NCI-H524 treated with DMSO at 0.1 percent for 48 hours (cell line): ENCODE measurements at places on chromosomes 3 and 15.

DNA sequence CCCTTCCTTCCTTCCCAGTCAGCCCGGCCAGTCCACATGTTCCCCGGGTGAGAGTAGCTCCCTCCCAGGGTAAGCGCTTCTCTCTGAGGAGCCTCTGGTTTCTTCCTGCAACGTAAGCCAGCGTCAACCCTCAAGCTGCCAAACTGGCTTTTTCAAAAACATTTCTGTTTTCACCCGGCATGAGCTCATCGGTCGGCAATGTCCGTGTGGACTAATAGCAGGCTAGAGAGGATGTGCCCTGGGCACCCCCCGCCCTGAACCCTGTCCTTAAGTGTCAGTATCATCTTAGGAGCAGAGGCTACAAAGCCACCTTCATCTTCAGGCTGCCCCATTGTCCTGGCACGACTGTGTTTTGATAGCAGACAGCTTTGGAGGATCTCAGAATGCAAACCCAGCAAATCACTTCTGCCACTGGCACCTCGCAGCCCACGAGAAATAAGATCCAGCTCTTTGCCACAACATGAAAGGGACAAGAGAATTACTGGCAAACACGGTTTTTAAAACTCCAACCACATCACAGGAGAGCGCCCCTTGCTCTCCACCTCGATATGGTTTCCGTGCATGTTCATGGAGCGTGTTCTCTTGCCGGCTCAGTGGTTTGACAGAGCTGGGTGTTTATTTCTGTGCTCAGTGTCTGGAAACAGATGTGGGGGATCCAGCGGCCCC lies 9.9 kb downstream of the ALDH1A3 start:
- DNase-seq: no peak

GRCh38 chr3:49553692-49554632 lies at the start of gene BSN:
TSS of gene BSN (plus strand) at chr3:49554477. CDS start at chr3:49554603, 126 bp downstream.
- DNase-seq: peak; percentile 56

GRCh38 chr3:129033633-129034321 lies 26.8 kb upstream of the GP9 start:
- no peak for DNase-seq

- no peak for DNase-seq
Observed at GRCh38 chr3:140319739-140320138, 358.1 kb upstream of the TRIM42 start.

- DNase-seq: no peak
Observed at GRCh38 chr15:44971036-44971435, 14.5 kb downstream of the TERB2 start.

GRCh38 chr3:196883361-196883760 lies 15.6 kb downstream of the SENP5 start:
- DNase-seq: no peak

GRCh38 chr3:149400645-149401044 lies 23.2 kb upstream of the TM4SF1 start:
- DNase-seq: no peak

- DNase-seq: no peak
Observed at GRCh38 chr3:177169936-177170722, 27.2 kb downstream of the TBL1XR1 start.

- no peak for DNase-seq
Observed at GRCh38 chr3:53171064-53171418, 10.0 kb downstream of the PRKCD start.

DNA sequence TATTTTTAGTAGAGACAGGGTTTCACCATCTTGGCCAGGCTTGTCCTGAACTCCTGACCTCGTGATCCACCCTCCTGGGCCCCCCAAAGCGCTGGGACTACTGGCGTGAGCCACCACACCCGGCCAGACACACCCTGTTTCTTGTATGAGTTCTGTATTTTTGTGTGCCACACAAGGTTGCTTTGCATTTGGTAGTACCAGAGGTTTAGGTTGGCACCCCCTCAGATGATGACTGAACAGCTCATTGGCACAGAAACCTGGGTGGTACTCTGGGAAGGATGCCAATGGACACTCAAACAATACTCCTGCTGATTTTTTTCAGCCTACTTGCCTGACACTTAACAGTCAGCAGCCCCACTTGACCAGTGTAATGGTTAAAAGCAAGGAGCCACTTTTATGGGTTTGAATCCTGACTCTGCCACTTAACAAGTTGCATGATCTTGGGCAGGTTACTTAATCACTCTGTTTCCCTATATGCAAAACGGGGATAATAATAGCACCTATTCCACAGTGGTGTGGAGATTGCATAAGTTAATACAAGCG lies 39.2 kb upstream of the BCL2A1 start:
- no peak for DNase-seq

GRCh38 chr3:122931636-122932035 lies 95.9 kb downstream of the SEMA5B start:
- DNase-seq: no peak

DNA sequence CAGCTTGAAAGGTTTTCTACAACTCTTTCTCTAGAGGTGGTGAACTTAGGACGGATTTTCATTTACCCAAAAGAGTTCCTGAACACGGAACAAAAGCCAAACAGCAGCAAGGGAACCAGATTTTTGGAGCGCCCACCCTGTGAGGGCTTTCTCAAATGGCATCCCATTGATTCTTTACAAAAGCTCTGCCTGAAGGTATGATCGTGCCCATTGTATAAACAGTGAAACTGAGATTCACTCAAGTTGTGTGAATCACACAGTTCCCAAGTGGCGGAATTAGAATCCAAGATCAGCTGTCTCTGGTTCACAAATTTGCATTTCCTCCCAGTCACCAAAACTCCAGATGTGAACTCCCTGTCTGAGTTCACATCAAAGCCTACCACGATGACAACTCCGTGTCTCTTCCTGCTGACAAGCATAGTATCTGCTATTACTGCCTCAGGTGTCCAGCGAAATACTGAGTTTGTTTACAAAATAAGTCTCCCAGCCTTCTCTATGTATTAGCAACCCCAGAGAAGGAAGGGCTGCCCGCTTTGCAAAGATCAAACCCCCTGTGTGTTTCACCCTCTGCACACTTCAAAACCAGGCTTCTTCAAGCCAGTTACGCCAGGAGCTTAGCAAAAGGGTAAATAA lies 235.9 kb upstream of the ST8SIA2 start:
- no peak for DNase-seq

- DNase-seq: no peak
Observed at GRCh38 chr15:82680200-82681102, 29.2 kb downstream of the AP3B2 start.

- no peak for DNase-seq
Observed at GRCh38 chr15:75081150-75081549, 57.8 kb downstream of the PPCDC start.

DNA sequence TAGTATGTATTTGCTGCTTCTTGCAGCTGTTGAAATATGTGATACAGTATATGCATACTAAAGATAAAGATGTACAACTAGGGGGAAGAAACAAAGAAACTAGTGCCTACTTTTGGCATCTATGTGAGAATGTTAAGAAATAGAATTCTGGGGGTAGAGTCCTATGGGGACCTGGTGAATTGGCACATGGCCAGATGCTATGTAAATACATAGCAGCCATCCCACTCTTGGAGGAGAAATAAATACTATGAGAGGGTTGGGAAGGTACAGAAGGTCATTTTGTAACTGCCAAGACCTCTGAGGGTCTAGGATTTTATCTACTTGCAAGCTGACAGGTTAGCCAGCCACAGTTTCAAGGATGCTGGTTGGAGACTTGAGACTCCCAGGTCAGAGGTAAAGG lies 298.3 kb upstream of the TBL1XR1 start:
- DNase-seq: no peak

GRCh38 chr15:89822951-89823711 lies 8.5 kb upstream of the ANPEP start:
- DNase-seq: no peak

DNA sequence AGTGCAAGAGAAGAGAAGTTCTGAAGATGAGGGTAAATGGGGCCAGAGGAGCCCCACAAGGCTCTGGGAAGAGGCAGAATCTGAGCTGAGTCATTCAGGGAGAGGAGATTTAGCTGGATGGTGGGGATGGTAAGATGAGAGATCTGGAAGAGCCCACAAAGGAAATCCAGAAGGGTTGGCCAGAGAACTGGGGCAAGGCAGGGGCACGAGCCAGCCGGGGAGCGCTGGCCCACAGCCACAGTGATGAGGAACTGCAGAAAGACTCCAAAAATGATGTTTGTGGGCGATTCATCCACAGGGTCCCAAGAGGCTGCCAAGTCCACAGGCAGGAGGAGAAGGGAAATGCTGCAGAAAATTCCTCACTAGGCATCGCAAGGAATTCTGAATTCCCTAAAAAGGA lies 75.9 kb upstream of the ATP2B2 start:
- no peak for DNase-seq

- no peak for DNase-seq
Observed at GRCh38 chr15:47908486-47908885, 191.2 kb downstream of the SEMA6D start.

- DNase-seq: peak; percentile 66
Observed at GRCh38 chr3:128011140-128011539, 41.1 kb upstream of the SEC61A1 start.

- DNase-seq: no peak
Observed at GRCh38 chr3:26622621-26623418, at the start of gene LRRC3B. TSS of gene LRRC3B (plus strand) at chr3:26622772. CDS start at chr3:26709673, 86,901 bp downstream.

DNA sequence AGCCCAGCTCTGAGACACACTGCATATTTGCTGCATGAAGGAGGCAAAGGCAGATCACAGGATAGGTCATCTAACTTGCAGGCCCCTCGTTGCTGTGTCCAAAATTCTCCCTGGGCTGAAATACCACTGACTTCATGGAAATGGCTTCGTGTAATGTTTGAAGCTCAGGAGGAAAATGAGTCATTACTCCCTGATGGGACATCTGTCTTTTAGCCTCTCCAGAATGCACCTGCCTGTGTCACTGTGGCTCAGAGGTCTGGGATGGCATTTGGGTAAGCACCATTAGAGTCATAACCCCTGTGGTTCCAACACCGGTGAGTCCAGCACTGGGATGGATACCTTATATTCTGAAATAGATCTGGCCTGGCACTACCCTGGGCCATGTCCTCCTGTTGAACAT lies 51.5 kb downstream of the IL12A start:
- no peak for DNase-seq

GRCh38 chr3:98508582-98508981 lies 11.1 kb downstream of the OR5K2 start:
- no peak for DNase-seq

GRCh38 chr3:184175981-184176376 lies 1.3 kb downstream of the AP2M1 start:
- DNase-seq: no peak

DNA sequence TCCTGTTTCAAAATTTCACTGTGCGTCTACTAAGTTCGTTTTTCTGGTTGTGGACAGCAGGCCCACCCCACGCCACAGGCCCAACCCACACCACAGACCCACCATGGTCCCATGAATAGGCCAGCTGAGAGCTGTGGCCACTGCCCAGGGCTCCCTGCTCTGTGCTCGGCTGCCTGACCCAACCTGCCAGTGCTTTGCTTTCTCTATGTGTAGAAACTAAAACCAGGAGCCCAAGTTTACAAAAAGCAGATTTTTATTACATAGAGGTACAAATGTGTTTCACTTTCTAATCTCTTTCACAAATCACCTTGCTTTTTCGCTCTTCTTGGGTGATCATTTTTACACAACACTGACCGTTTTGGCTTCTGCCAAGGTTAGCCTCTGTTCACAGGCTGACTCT lies 69.1 kb downstream of the HERC2 start:
- no peak for DNase-seq

DNA sequence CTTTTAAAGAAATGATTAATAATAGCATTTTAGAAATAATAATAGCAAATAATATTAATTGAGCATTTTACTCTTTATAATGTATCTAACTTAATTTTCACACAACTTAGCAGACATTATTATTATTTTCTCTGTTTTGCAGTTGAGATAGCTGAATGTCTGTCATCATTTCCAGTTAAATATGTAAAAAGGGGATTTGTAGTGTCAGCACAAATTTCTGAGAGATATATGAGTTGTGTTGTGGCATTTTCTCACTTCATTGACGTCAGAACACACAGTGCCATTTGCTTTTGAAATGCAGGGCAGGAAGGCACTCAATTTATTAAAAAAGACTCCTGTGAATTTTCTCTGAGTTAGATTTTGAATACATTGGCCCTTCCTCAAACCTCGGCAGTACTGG lies 111.0 kb downstream of the GRM7 start:
- DNase-seq: no peak

DNA sequence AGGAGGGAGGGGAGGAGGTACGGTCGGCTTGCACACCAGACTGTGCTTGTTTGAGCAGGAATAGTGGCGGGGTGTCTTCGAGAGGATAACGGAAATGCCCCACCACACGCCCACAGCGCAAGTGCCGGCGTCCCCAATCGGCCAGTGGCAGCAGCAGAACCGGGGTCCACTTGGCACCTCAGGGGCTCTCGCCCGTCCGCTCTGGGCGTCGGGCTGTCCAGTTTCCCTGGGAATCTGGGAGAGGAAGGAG lies 53.7 kb downstream of the CCDC54 start:
- no peak for DNase-seq

DNA sequence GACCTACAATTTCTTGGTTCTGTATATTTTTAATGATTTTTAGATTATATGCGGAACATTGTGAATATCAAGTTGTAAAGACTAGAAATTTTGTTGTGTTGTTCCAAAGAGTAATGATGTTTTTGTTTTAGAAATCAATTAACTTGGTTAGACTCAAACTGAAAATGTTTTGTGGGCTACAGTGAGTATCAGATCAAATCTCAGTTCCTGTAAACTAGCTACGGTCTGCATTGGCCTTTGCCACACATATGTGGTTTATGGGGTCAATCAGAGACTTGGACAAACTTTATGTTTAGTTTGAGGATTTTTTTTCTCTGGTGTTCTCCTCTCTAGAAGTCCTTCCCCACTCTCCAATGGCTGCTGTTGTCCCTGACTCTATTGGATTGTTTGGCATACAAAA lies 308.0 kb upstream of the THRB start:
- no peak for DNase-seq

DNA sequence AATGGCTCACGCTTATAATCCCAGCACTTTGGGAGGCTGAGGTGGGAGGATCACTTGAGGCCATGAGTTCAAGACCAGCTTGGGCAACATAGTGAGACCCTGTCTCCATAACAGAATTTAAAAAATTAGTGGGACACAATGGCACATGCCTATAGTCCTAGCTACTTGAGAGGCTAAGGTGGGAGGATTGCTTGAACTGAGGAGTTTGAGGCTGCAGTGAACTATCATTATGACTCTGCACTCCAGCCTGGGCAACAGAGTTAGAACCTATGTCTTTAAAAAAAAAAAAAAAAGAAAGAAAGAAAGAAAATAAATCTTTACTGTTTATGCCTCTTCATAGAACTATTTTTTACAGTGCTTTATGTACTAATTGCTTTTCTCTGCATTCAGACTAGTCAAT lies 84.6 kb upstream of the LMOD3 start:
- DNase-seq: no peak
